CD8-positive, alpha-beta memory T cell (primary cell): ENCODE measurements at places on chromosomes 11 and 22. TPM values are rescaled to one million over a fixed set of nuclear protein-coding genes. Genes with fewer than 3 reads are reported as not detected.

- DNase-seq = no peak
Observed at GRCh38 chr11:80031014-80031600, 590.3 kb upstream of the TENM4 start.

DNA sequence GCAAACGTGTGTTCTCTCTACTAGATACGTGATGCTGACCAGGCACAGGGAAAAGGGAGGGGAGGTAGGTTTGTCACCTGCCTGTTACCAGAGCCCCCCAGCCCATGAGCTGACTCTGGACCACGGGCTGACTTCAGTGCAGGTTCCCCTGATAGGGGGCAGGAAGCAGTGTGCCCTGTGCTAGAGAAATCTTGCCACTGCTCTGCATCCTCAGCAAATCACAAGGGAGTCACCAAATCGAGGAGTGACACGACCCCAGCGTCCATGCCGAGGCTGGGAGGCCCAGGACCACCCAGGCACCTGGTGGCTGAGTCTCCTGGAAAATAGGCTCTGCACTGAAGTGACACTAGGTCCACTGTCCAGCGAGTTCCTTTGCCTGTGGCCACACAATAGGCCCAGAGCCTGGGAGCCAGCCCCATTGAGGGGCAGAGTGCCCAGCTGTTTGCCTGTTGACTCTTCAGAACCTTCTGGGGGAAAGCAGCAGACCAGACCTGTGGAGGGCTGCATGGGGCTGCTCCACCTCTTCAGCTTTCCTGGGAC is 99.3 kb downstream of the CTTN start:
- DNase-seq = no peak

- DNase-seq = no peak
Observed at GRCh38 chr11:121352251-121352891, 59.8 kb downstream of the SC5D start.

SPINDOC gene
- 38.7 TPM for total RNA-seq

WBP2NL gene
- 0.66 TPM for total RNA-seq

C11orf21 gene
- total RNA-seq = 8.8 TPM
